ENCODE measurements at places on chromosomes 7 and 10. TPM values are rescaled to one million over a fixed set of nuclear protein-coding genes. Genes with fewer than 3 reads are reported as not detected.

Gene IFIT2
- total RNA-seq, result 10.0 TPM

Gene IDI2
- not detected for total RNA-seq

Gene GNGT1
- not detected for total RNA-seq

Gene SHTN1
- 5.7 TPM for total RNA-seq

Gene CDC14C
- not detected for total RNA-seq

Gene GIMAP8
- not detected for total RNA-seq

Gene GDF2
- total RNA-seq, result not detected

Gene IL2RA
- total RNA-seq, result not detected

Gene HGF
- total RNA-seq, result 0.63 TPM

Gene TLX1
- not detected for total RNA-seq

- H3K4me1 ChIP-seq, result no peaks in the 10 kb centered on the region
- peaks cover 17% of the 10 kb centered on the region for H3K27me3 ChIP-seq
- H3K36me3 ChIP-seq, result no peaks in the 10 kb centered on the region
- H3K4me3 ChIP-seq, result no peak overlapping the region
- no peak for DNase-seq
- H3K27ac ChIP-seq, result no peak overlapping the region
Measured at GRCh38 chr7:99833289-99833877, 5.6 kb downstream of the CYP3A43 start.

- H3K27ac ChIP-seq, result no peak overlapping the region
- H3K27me3 ChIP-seq, result peaks cover 11% of the 10 kb centered on the region
- H3K4me3 ChIP-seq, result no peak overlapping the region
Measured at GRCh38 chr7:50504646-50505546, 54.7 kb upstream of the FIGNL1 start.

GRCh38 chr10:75726522-75727483 lies 295.4 kb downstream of the LRMDA start:
- no peak overlapping the region for H3K4me3 ChIP-seq
- DNase-seq, result no peak
- H3K4me1 ChIP-seq, result no peaks in the 10 kb centered on the region

GRCh38 chr10:31101123-31101522 lies 69.5 kb upstream of the ZNF438 start:
- H3K27ac ChIP-seq, result peak overlapping the region; percentile 86
- H3K4me3 ChIP-seq, result peak overlapping the region; percentile 47
- H3K27me3 ChIP-seq, result no peaks in the 10 kb centered on the region
- peak; percentile 80 for DNase-seq
- no peaks in the 10 kb centered on the region for H3K36me3 ChIP-seq

GRCh38 chr10:127877699-127878098 lies 15.0 kb downstream of the CLRN3 start:
- no peaks in the 10 kb centered on the region for H3K36me3 ChIP-seq
- H3K27ac ChIP-seq, result no peak overlapping the region
- no peaks in the 10 kb centered on the region for H3K4me1 ChIP-seq
- DNase-seq, result no peak
- H3K27me3 ChIP-seq, result no peaks in the 10 kb centered on the region

DNA sequence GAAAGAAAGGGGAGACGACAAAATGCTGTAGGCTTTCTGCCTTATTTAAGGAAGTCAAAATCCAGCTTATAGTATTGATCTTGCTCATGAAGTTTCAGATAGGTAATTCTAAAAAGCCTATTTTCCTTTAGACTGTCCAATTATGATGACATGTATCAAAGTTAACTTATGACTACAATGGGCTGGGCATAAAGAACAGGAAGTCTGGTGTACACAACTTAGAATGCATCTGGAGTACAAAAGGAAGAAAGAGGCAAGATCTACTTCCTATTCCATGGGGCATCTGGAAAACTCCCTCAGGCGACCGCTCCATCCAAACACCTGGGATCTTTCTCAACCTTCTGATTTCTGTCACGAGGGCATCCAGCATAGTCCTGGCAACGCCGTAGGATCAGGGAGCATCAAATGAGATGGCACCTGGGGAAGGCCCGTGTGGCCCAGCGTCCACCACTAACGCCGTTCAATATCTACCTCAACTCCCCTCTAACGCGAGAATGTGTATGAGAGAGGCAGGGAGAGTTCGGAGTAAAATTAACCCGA lies 512 bp downstream of the FAM24B start:
- H3K27me3 ChIP-seq, result no peaks in the 10 kb centered on the region
- H3K4me3 ChIP-seq, result peak overlapping the region; percentile 96
- H3K27ac ChIP-seq, result peak overlapping the region; percentile 93
- H3K4me1 ChIP-seq, result peaks cover 62% of the 10 kb centered on the region
- DNase-seq, result no peak

DNA sequence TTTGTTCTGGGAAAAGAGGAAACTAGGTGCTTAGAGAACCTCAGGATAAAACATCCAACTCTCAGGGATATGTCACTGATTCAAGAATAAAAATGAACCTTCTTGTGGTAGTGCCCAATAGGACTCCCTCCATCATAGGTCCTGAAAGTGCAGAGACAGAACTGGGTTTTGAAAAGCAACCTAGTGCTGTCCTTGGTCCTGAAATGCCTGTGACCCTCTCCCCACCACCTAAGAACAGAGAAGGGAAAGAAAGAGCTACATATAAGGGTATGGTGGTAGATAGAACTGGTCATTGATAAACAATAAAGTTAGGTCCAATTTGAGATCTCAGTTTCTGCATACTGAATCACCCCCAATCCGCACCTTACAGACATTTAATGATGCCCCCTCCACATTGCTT lies 953.3 kb downstream of the XPNPEP1 start:
- peaks cover 2% of the 10 kb centered on the region for H3K27me3 ChIP-seq
- H3K4me3 ChIP-seq, result no peak overlapping the region
- DNase-seq, result peak; percentile 3
- H3K36me3 ChIP-seq, result no peaks in the 10 kb centered on the region
- no peak overlapping the region for H3K27ac ChIP-seq

DNA sequence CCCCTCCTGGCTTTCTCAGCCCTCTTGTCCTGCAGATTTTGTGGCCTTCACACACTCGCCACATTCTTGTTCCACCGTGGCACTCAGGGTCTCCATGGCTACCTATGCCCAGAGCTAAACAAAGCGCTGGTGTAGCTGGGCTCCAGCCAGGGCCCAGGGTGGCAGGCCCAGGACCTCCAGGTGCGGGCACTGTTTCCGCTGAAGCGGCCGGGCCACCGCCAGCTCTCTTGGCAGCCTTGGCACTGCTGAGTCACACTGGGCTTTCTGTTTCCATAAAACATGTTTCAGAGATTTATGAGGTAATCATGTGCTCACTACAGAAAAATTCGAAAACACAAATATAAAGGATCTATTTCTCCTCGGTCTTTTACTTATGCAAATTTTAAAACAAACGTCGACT lies 51.3 kb downstream of the AOC1 start:
- H3K27ac ChIP-seq, result no peak overlapping the region
- peaks cover 12% of the 10 kb centered on the region for H3K4me1 ChIP-seq
- H3K27me3 ChIP-seq, result peaks cover 22% of the 10 kb centered on the region

DNA sequence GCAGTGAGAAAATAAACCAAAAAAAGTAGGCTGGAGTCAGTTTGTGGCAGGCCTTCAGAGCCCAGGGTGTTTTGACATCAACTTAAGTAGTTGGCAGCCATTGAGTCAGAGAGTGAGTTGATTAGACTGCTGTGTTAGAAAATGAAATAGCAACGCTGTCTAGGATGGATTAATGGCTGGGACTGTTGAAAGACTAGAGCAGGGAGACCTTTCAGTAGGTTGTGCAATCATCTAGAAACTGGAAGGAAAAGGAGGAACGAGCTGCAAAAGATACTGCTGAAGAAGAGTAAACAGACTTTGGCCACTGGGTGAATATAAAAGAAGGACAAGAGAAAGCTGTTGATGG lies 28.6 kb upstream of the TRIL start:
- no peaks in the 10 kb centered on the region for H3K27me3 ChIP-seq
- H3K36me3 ChIP-seq, result peaks cover 4% of the 10 kb centered on the region
- peaks cover 66% of the 10 kb centered on the region for H3K4me1 ChIP-seq
- H3K4me3 ChIP-seq, result peak overlapping the region; percentile 3
- H3K27ac ChIP-seq, result peak overlapping the region; percentile 19
- DNase-seq, result peak; percentile 31

- no peak overlapping the region for H3K4me3 ChIP-seq
- peak overlapping the region; percentile 4 for H3K27ac ChIP-seq
Measured at GRCh38 chr7:29921404-29922010, 68.1 kb downstream of the SCRN1 start.

- no peaks in the 10 kb centered on the region for H3K27me3 ChIP-seq
- peaks cover 4% of the 10 kb centered on the region for H3K36me3 ChIP-seq
- no peaks in the 10 kb centered on the region for H3K4me1 ChIP-seq
- H3K27ac ChIP-seq, result no peak overlapping the region
- DNase-seq, result no peak
- no peak overlapping the region for H3K4me3 ChIP-seq
Measured at GRCh38 chr10:7267142-7267541, 143.7 kb downstream of the SFMBT2 start.

GRCh38 chr10:74164716-74165529 lies 13.9 kb downstream of the ADK start:
- peaks cover 8% of the 10 kb centered on the region for H3K27me3 ChIP-seq
- H3K27ac ChIP-seq, result peak overlapping the region; percentile 90
- 0 out of 2 replicates have a peak, but pooled peaks cover 4% of the 10 kb centered on the region for H3K36me3 ChIP-seq
- DNase-seq, result peak; percentile 54
- H3K4me3 ChIP-seq, result peak overlapping the region; percentile 79

- DNase-seq, result no peak
- H3K4me1 ChIP-seq, result no peaks in the 10 kb centered on the region
- no peaks in the 10 kb centered on the region for H3K36me3 ChIP-seq
- H3K27me3 ChIP-seq, result no peaks in the 10 kb centered on the region
- H3K27ac ChIP-seq, result no peak overlapping the region
Measured at GRCh38 chr10:85043207-85043606, 714.8 kb downstream of the CCSER2 start.

DNA sequence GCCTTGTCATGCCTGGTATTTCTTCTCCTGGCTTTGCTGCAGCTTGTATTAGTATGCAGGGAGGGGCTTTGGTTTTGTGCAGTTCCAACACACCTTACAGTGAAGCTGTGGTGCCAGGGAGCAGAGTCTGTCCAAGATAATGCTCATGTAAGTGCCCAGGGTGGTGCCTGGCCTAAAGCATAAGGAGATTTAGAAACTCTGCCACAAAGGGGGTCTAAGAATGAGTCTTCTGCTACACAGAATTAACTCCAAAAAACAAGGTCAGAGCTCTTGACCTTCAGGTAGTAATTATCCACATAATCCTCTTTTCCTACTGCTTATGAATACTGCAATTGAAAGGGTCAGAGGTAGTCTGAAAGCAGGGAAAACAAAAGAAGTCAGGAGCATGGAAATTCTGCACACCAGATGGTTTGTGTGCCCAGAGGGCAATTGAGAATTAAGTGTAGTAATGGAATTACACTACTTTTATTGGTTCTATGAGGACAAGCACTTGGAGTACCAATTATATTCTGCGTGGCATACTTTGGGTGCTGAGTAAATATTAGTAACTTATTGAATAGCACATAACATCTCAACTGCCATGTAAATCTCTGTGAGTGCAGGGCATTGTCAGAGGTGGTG lies 121.5 kb downstream of the KAT6B start:
- no peak overlapping the region for H3K4me3 ChIP-seq
- H3K36me3 ChIP-seq, result peaks cover 4% of the 10 kb centered on the region
- H3K4me1 ChIP-seq, result peaks cover 61% of the 10 kb centered on the region
- peak overlapping the region; percentile 31 for H3K27ac ChIP-seq

GRCh38 chr7:29243910-29244655 lies 49.5 kb downstream of the CHN2 start:
- peaks cover 13% of the 10 kb centered on the region for H3K27me3 ChIP-seq
- H3K36me3 ChIP-seq, result no peaks in the 10 kb centered on the region
- no peaks in the 10 kb centered on the region for H3K4me1 ChIP-seq
- no peak overlapping the region for H3K4me3 ChIP-seq
- H3K27ac ChIP-seq, result no peak overlapping the region

GRCh38 chr10:74439213-74439612 lies 288.2 kb downstream of the ADK start:
- 0 out of 2 replicates have a peak, but pooled peaks cover 2% of the 10 kb centered on the region for H3K27me3 ChIP-seq
- peaks cover 52% of the 10 kb centered on the region for H3K4me1 ChIP-seq
- H3K27ac ChIP-seq, result peak overlapping the region; percentile 65
- H3K4me3 ChIP-seq, result no peak overlapping the region

DNA sequence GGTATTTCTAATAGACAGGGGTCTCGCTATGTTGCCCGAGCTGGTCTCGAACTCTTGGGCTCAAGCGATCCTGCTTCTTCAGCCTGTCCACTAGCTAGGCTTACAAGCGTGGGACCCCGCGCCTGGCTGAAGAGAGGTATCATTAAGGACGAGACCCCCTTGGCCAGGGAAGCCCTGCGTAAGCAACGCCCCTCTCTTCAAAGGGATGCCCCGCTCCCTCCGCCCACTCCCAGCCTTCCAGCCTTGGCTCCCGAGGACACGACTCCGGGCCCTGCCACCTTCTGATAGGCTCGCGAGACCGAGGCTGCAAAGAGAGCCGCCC lies 220 bp upstream of the ZKSCAN5 start:
- peaks cover 4% of the 10 kb centered on the region for H3K27me3 ChIP-seq
- H3K36me3 ChIP-seq, result peaks cover 38% of the 10 kb centered on the region
- peak overlapping the region; percentile 96 for H3K4me3 ChIP-seq
- no peak for DNase-seq
- peak overlapping the region; percentile 96 for H3K27ac ChIP-seq

DNA sequence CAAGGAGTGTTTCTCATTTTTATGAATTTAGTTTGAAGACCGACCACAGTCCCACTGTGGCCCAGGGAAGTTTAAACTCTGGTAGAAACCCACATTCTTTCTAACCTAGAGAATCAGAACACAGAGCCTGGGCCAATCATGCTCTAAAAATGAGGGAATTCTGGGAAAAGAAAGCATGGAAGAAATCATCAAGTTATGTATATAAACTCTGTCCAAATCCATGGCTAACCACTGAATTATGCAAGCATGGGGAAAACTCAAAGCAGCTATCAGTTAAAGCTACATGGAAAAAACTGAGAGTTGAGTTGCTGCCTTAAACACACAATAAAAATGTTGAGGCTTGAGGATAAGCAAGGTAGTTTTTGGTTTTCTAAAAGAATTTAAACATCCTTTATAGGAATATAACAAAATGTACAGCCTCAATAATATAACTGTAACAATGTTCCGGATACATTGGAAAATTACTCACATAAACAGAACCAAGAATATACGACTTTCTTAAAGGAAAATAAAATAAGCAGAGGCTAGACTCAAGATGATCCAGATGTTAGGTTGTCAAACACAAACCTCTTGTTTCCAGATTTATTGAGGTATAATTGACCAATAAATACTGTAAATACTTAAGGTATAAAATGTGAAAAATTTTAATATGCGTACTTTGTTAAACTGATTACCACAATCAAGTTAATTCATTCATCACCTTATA lies 311.2 kb upstream of the GNAI1 start:
- no peak for DNase-seq
- no peak overlapping the region for H3K4me3 ChIP-seq
- no peaks in the 10 kb centered on the region for H3K36me3 ChIP-seq
- H3K27me3 ChIP-seq, result no peaks in the 10 kb centered on the region

GRCh38 chr10:86825366-86825765 lies 68.9 kb downstream of the BMPR1A start:
- H3K4me3 ChIP-seq, result no peak overlapping the region
- H3K36me3 ChIP-seq, result no peaks in the 10 kb centered on the region
- DNase-seq, result no peak
- no peaks in the 10 kb centered on the region for H3K27me3 ChIP-seq
- no peak overlapping the region for H3K27ac ChIP-seq
- H3K4me1 ChIP-seq, result peaks cover 39% of the 10 kb centered on the region

All from HFFc6 (cell line).